ENCODE measurements at places on chromosomes 12 and 14.

DNA sequence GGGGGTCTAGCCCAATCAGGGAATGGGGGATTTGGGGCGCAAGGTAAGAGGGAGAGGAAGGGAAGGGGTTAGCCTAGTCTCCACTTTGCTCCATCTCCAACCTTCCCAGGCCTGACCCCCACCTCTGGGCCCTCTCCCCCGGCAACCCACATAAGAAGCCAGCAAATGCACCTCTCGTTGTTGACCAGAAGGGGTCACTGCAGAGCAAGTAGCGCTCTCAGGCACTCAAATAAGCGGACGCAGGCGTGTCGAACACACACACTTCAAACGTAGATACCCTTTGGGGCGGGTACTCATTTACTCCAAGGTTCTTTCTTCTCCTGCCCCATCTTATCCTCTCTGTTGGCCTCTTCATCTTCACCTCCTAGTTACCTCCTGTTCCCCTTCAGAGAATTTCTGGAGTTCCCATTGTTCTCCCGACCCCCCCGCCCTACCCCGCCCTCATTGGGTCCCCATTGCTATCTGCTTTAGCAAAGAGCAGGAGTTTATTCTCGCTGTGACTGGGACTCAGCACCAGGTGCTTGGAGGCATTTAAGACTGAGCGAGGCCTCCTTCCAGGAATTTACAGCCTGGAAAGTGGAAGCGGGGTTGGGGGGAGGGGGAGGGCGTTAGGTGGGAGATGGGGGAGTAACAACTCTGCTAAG, 1.5 kb upstream of the SRRM4 start:
- no peaks in the 10 kb centered on the region for H3K4me1 ChIP-seq
- H3K36me3 ChIP-seq: no peaks in the 10 kb centered on the region
- peaks cover 44% of the 10 kb centered on the region for H3K27me3 ChIP-seq
- H3K4me3 ChIP-seq: no peak overlapping the region
- no peak for DNase-seq
- H3K27ac ChIP-seq: no peak overlapping the region

DNA sequence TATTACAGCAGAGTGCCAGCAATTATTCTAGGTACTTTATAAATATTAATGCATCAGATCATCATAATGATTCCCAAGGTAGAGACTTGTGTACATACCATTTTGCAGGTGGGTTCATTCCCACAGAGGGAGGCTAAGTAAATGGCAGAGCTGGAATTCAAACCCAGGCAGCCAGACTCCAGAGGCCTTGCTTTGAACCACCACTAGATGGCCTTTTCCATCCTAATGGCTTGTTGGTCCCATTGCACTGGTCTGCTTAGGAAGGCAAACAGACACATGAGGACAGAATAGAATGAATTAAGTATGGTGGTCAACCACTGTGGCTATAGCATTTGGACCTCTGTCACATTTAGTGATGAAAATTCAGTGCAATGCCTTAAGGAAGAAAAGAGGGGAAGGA, 158.7 kb downstream of the METTL25 start:
- no peak overlapping the region for H3K27ac ChIP-seq
- H3K4me3 ChIP-seq: no peak overlapping the region
- H3K27me3 ChIP-seq: no peaks in the 10 kb centered on the region
- H3K36me3 ChIP-seq: no peaks in the 10 kb centered on the region
- DNase-seq: no peak

GRCh38 chr14:103362780-103363179, 22.4 kb upstream of the MARK3 start:
- H3K4me1 ChIP-seq: no peaks in the 10 kb centered on the region
- peaks cover 9% of the 10 kb centered on the region for H3K27me3 ChIP-seq
- no peaks in the 10 kb centered on the region for H3K36me3 ChIP-seq
- DNase-seq: no peak
- no peak overlapping the region for H3K27ac ChIP-seq

DNA sequence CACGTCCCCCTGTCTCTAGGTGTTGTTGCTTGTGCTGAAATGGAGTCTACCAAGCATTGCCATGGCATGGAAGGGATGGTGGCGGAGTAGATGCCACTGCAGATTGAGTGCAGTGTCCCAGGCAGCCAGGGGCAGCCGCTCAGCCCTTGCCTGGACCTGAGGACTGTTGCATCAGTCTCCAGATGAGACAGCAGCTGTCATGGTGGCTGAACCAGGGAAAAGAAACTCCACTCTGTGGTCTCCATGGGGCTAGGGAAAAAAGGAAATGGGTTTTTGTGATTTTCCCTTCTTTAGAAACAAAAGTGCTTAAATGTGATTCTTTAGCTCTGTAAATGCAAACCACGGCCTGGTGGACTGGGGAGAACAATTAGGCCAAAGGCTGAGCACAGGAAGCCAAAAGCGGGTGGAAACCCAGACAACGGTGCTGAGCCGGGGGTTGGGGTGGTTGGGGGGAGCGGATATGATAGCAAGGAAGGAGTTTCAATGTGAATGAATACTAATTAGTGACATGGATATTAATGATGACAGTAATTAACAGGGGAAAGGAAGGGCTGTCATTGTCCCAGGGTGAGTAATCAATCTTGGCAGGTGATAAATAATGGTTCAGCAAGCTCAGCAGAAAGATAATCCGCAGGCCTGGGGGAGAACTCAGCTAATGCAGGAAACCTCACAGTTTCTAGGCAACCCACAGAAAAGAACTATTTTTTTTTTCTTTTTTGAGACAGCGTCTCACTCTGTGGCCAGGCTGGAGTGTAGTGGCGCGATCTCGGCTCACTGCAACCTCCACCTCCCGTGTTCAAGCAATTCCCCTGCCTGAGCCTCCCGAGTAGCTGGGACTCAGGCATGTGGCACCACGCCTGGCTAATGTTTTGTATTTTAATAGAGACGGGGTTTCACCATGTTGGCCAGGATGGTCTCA, 442.6 kb downstream of the DPF3 start:
- H3K4me3 ChIP-seq: peak overlapping the region; percentile 64
- H3K27ac ChIP-seq: peak overlapping the region; percentile 79
- no peaks in the 10 kb centered on the region for H3K27me3 ChIP-seq
- H3K36me3 ChIP-seq: peaks cover 7% of the 10 kb centered on the region

GRCh38 chr12:76260390-76260748, 87.8 kb downstream of the BBS10 start:
- peaks cover 3% of the 10 kb centered on the region for H3K4me1 ChIP-seq
- no peaks in the 10 kb centered on the region for H3K36me3 ChIP-seq
- no peak overlapping the region for H3K27ac ChIP-seq
- no peak for DNase-seq

DNA sequence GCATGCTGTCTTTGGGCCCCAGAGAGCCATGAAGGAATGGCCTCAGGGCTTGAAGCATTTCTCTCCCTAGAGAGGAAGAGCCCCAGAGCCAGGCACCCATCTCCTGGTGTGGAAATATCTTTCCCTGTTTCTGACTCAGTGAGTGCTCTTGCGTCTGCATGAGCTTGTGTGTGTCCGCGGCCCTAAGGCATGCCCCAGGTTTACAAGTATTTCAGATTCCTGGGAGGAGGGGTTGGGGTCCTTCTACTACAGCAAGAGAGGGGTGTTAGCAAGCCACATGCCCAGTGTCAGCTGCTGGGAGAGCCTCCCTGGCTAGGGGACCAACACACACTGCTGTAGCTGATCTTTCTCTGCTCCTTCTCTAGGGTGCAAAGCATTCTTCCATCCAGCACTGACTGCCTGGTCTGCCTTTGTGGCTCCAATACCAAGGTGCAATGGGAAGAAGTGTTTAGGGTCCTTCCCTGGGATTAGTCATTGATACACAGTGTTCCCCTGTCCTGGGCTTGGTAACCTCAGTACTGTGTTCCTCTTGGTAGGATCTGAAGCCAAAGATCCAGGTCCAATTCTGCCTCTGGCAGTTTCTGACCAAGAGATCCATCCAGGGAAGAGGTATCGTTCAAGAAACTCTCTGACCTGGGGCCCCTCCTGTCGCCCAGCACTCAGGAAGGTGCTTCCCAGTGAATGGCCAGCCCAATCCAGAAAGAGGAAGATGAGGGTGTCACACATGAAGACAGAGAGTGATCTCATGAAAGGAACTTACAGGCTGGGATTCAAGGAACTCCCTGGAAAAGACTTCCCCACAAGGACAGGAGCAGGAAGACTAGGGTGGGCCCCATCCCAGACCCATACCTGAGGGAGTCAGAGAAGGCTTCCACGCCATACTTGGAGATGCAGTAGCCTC, 3.1 kb downstream of the RDH16 start:
- no peak overlapping the region for H3K4me3 ChIP-seq
- H3K36me3 ChIP-seq: no peaks in the 10 kb centered on the region
- no peak for DNase-seq
- no peaks in the 10 kb centered on the region for H3K4me1 ChIP-seq

GRCh38 chr14:46582826-46583225, 68.8 kb downstream of the RPL10L start:
- H3K36me3 ChIP-seq: no peaks in the 10 kb centered on the region
- H3K27ac ChIP-seq: no peak overlapping the region
- no peak for DNase-seq

DNA sequence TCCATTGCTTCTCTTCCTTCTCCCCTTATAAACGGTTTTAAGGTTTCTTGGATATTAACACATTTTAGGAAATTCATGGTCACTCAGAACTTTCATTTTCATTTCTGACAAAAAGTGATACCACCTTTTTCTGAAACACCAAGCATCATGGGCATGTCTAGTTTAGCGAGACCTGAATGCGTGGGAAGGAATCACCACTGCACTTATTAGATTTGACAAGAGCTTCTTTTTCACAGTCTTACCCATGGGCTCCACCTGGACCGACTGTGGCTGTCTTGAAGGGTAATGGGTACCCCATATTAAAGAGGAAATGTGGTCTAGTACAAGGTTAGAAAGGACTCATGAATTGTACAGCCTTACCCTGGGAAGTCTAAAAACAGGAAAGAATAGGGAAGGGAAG, 95.4 kb downstream of the KCNK10 start:
- no peaks in the 10 kb centered on the region for H3K4me1 ChIP-seq
- H3K4me3 ChIP-seq: no peak overlapping the region
- DNase-seq: no peak
- peaks cover 43% of the 10 kb centered on the region for H3K27me3 ChIP-seq

- no peak overlapping the region for H3K27ac ChIP-seq
- H3K27me3 ChIP-seq: peaks cover 45% of the 10 kb centered on the region
- no peaks in the 10 kb centered on the region for H3K4me1 ChIP-seq
Observed at GRCh38 chr14:53017837-53018236, 67.0 kb upstream of the FERMT2 start.

- no peak overlapping the region for H3K4me3 ChIP-seq
- H3K27me3 ChIP-seq: no peaks in the 10 kb centered on the region
- no peak for DNase-seq
- H3K4me1 ChIP-seq: no peaks in the 10 kb centered on the region
Observed at GRCh38 chr12:20523658-20524057, 155.3 kb downstream of the PDE3A start.

GRCh38 chr12:106136263-106136662, 2.5 kb downstream of the NUAK1 start:
- H3K4me1 ChIP-seq: peaks cover 24% of the 10 kb centered on the region
- no peaks in the 10 kb centered on the region for H3K36me3 ChIP-seq
- peak; percentile 64 for DNase-seq
- H3K27ac ChIP-seq: peak overlapping the region; percentile 49

GRCh38 chr12:128455851-128456250, 188.9 kb downstream of the TMEM132C start:
- H3K27ac ChIP-seq: no peak overlapping the region
- DNase-seq: no peak
- peaks cover 22% of the 10 kb centered on the region for H3K27me3 ChIP-seq
- H3K36me3 ChIP-seq: no peaks in the 10 kb centered on the region
- H3K4me3 ChIP-seq: no peak overlapping the region
- H3K4me1 ChIP-seq: peaks cover 2% of the 10 kb centered on the region

GRCh38 chr12:2302711-2303580, 250.2 kb downstream of the CACNA1C start:
- no peaks in the 10 kb centered on the region for H3K36me3 ChIP-seq
- no peak overlapping the region for H3K27ac ChIP-seq
- no peaks in the 10 kb centered on the region for H3K4me1 ChIP-seq
- H3K4me3 ChIP-seq: no peak overlapping the region
- DNase-seq: no peak
- peaks cover 80% of the 10 kb centered on the region for H3K27me3 ChIP-seq

- no peak overlapping the region for H3K4me3 ChIP-seq
- H3K27me3 ChIP-seq: no peaks in the 10 kb centered on the region
- H3K4me1 ChIP-seq: peaks cover 25% of the 10 kb centered on the region
- H3K27ac ChIP-seq: no peak overlapping the region
Observed at GRCh38 chr14:56176530-56176929, 58.3 kb downstream of the PELI2 start.

GRCh38 chr12:64304571-64304970, 82.5 kb upstream of the KICS2 start:
- H3K27ac ChIP-seq: no peak overlapping the region
- peaks cover 2% of the 10 kb centered on the region for H3K36me3 ChIP-seq
- H3K4me1 ChIP-seq: no peaks in the 10 kb centered on the region
- peaks cover 31% of the 10 kb centered on the region for H3K27me3 ChIP-seq
- H3K4me3 ChIP-seq: no peak overlapping the region

DNA sequence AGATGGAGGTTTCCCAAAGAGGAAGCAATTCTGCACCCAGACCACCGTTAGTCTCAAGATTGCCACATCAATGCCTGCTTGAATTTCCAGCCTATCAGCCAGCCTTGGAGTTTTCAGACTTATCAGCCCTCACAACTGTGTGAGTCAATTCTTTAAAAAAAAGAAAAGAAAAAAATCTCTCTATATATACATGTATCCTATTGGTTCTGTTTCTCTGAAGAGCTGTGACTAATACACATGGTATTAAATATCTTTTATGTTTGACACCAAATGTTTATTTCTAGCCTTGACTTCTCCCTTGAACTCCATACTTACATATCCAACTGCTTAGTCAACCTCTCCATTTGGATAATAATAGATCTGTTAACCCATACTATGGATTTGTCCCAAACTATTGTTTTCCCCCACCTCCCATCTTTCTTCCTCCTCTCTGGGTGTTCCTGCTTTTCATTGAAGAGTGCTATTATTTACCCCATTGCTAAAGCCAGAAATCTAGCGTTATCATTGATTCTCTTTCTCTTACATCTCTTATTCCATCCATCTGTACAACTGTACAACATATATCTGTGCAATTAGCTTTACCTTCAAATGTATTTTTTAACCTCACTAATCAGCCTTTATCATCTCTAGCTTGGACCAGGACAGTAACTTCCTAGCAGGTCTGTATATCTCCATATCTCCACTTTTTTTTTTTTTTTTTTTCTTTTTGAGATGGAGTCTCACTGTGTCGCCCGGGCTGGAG, 22.7 kb upstream of the EID3 start:
- no peak overlapping the region for H3K4me3 ChIP-seq
- H3K36me3 ChIP-seq: no peaks in the 10 kb centered on the region
- H3K4me1 ChIP-seq: peaks cover 4% of the 10 kb centered on the region
- no peak for DNase-seq
- H3K27ac ChIP-seq: no peak overlapping the region

DNA sequence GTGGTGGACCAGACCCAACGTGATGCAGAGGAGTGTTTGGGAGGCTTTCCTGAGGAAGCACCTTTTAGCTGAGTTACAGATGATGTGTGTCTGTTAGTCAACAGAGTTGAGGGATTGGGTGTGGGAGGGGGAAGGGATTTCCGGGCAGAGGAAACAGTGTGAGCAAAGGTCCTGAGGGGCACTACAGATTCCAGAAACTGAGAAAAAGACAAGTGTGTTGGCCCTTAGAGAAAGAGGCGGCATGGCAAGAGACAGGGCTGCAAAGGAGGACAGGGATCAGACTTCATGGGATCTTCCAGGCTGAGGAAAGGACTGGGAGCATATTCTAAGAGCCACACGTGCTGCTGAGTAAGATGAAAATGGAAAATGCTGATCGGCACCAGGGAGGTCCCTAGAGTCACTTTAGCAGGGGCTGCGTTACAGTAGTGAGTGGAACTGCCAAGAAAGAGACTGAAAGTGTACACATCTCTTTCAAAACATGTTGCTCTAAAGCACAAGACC, 9.4 kb upstream of the RPS6KL1 start:
- H3K36me3 ChIP-seq: no peaks in the 10 kb centered on the region
- H3K4me1 ChIP-seq: no peaks in the 10 kb centered on the region
- H3K4me3 ChIP-seq: no peak overlapping the region
- no peak overlapping the region for H3K27ac ChIP-seq
- DNase-seq: no peak
- H3K27me3 ChIP-seq: peaks cover 31% of the 10 kb centered on the region

Measured in effector memory CD8-positive, alpha-beta T cell (primary cell).